Central memory CD8-positive, alpha-beta T cell (primary cell): ENCODE measurements at places on chromosomes 4 and X.

- DNase-seq: no peak
Measured at GRCh38 chrX:45322382-45322781, 121.7 kb upstream of the DIPK2B start.

DNA sequence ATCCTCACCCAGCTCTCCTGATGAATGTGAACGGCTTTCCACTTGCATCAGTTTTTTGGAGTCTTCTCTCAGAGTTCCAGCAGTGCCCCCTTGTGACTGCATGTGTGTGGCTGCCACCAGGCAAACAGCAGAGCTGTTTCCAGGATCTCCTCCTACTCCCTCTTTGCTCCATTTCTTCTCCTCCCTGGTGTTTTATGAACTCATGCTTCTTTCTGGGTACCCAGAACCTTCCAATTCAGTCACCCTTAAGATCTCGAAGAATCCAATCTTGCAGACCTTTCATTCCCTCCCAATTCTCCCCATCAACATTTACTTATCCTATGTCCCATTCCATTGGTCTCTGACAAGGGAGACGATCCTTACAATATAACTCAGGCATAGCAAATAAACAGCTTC lies 6.8 kb upstream of the TCEANC start:
- no peak for DNase-seq

DNA sequence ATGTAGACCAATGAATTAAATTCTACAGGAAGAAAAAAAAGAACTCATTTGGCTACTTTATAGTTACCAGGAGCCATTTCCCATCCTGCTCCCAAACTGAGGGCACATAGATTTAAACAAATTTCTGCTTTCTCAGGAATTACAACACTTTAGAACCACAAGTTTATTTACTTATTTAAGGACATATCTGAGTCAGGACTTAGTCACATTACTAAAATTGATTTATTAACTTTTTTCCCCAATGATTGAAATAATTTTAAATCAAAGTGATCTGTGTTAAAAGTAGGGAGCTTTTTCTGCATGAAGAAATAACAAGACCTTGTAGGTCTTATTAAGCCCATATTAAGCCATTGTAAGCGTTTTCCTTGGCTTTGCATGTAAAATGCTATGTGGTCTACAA lies 291.0 kb upstream of the HAND2 start:
- DNase-seq: no peak

DNA sequence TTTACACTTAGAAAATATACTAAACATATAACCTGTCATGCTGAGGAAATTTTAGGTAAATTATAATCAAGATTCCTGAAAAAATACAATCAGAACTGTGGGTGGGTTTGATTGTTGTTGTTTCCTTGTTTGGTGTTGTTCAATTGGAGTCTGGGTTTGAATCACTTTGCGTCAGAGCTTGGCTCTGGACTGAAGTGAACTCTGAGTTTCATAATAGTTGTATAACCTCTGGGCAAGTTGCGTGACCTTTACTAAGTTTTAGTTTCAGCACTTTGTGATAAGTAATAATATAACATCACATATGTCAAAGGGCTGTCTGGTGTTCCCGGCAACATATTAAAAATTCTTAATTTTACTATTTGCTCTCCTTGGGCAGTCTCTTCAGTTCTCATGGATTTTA lies 758.1 kb downstream of the RAPGEF2 start:
- no peak for DNase-seq

GRCh38 chr4:184647266-184648053 lies 1.8 kb downstream of the CASP3 start:
- DNase-seq: no peak
